Kidney (tissue), 22 donors: ENCODE measurements at places on chromosomes 3 and 15. TPM values are rescaled to one million over a fixed set of nuclear protein-coding genes. Genes with fewer than 3 reads are reported as not detected.
A peak's percentile ranks its signal among the peaks of the same experiment; 100 is the strongest.

DNA sequence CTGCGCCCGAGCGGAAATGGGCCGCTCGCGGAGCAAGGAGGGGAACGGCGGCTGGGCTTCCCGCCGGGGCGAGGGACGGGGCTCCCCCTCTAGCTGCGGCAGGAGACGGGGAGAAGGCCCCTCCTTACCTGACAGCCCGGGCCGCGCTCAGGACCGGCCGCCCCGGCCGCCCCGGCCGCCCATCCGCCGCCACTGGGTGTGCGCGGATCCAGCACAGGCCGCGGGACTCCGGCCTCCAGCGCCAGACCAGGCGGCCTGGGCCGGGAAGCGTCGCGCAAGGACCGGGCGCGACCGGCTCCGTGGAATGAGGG, 296 bp downstream of the TPRA1 start:
- DNase-seq = no peak

- DNase-seq = no peak
These were observed 218.0 kb downstream of the ZBBX start for GRCh38 chr3:167162083-167162482.

GRCh38 chr15:101437209-101437608, 52.3 kb downstream of the PCSK6 start:
- DNase-seq = no peak

DNA sequence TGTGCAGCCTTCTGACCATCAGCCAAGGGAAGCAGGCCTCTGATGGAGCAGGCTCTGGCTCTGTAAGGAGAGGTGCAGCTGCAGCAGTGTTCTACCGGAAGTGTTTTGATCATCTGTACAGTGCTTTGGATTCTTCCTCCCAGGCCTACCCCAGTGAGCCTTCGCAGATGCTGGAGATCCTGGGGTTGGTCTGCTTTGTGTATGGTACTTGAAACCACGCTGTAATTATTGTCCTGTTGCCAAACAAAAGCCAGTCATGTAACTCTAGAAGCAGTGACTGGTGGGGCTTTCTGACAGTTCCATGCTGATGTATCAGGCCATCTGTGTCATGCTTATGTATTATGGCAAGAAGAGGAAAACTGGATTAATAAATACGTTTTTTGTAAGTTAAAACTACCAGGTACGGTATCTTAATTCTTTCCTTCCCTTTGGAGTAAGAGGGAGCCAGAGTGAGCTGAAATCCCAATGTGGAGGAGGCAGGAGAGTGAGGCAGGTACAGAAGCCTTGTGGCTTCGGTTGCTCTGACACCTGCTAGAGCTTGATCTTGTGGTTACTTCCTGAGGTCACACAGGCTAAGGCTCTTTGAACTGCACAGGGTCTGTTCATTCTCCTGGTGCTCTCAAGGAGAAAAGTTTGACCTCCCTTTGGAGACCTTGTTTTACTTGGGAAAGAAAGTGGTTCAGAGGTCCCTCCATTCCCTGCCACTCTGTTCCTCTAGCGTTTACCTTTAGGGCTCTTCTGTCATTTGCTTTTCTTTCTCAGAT, 3.7 kb downstream of the TMEM42 start:
- DNase-seq = no peak

GRCh38 chr3:162544246-162544645, 1047.6 kb downstream of the OTOL1 start:
- no peak for DNase-seq

HTR3E gene
- not detected for total RNA-seq

GRCh38 chr3:56302417-56302816, 165.8 kb downstream of the ERC2 start:
- DNase-seq = no peak

- peak; percentile 84 for DNase-seq
These were observed 9.3 kb downstream of the COLQ start for GRCh38 chr3:15512166-15512565.

GRCh38 chr3:20396335-20396734, 210.3 kb upstream of the SGO1 start:
- no peak for DNase-seq

DNA sequence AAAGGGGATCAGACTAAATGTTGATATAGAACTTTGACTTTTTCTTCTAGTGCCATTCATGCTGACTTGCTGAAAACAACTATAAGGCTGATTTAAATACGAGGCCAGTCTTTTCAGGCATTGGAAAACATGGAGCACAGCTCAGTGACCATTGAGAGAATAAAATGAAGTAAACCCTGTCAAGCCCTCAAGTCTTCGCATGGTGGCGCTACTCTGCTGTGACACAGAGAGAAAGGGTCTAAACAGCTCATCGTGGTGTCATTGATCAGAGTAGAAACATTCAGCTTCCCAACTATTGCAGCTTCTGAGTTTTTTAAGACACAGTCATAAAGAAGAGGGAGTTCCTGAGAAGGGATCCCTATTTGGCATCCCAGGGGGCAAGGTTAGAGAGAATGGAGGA, 716.2 kb downstream of the DIPK2A start:
- DNase-seq = no peak

DNA sequence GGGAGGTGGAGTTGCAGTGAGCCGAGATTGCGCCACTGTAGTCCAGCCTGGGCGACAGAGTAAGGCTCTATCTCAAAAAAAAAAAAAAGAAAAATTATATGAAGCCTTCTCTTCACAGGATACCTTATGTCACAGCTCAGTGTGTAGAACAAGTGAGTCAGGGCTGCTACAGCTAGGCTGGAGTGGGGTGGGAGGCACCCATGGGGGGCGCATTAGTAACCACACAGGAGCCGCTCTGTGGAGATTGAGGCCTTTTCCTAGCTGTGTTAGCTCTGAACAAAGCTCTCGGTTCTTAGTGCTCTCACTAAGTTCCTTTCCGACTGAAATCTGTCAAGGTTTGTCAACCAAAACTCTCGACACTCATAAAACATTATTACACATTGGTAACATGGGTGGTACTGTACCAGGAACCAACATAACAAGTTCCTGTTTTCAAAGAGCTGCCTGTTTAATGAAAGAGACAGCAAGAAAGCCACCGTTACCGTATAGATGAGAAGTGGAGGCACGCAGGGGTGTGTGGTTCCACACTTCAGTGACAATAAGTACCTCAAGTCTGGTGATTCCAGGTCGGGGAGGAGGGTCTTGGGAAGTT, 4.5 kb downstream of the LRRC31 start:
- DNase-seq = no peak

KBTBD13 gene
- total RNA-seq = 0.06 TPM

DNA sequence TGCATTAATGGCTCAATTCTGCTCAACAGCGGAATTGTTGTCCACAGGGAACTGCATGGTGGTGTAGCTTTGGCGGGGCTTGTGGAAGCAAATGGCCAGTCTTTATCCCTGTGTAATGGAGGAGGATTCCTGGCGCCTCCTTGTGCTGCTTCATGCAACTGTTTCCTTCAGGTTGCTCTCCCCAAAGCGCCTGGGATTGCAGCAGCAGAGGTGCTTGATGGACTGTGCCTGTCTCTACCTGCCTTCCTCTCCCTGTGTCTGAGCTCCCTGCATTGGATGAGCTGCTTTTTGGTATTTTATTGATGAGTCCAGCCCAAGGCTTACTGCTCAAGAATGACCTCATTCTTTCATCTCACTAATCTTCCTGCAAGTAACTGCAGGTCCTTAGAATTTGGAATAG, 72.9 kb upstream of the NDN start:
- no peak for DNase-seq

DNA sequence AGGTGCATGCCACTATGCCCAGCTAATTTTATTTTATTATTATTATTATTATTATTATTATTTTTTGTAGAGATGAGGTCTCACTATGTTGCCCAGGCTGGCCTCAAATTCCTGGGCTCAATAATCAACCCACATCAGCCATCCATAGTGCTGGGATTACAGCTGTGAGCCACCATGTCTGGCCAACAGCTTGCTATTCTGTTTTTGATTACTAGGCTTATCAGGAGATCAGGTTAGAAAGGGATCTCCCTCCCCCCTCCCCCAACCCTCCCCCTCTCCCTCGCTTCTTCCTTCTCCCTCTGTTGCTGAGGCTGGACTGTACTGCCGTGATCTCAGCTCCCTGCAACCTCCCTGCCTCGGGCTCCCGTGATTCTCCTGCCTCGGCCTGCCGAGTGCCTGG, 8.6 kb downstream of the CLN6 start:
- DNase-seq = no peak

DNA sequence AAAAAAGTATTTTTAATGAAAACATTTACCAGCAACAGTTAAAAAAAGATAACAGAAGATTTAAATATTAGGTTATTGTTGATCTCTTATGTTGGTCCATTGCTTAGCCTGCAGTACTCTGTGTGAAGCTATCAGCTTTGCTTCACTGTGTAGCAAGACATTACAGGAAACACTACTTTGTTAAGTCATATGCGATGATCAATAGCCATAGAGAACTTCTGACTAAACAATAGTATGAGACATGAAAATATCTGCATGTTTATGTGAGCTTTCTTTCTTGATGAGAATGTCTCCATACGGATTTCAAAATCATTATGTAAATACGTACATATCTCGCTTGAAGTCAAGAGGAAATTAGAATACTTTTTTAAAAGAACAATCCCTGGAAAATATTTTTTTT, 27.0 kb upstream of the CAPN3 start:
- DNase-seq = no peak

ERC2 gene
- total RNA-seq = 3.8 TPM

RLBP1 gene
- not detected for total RNA-seq

LPP gene
- total RNA-seq = 233 TPM

GRCh38 chr3:62133015-62133414, 240.3 kb downstream of the FEZF2 start:
- no peak for DNase-seq

DNA sequence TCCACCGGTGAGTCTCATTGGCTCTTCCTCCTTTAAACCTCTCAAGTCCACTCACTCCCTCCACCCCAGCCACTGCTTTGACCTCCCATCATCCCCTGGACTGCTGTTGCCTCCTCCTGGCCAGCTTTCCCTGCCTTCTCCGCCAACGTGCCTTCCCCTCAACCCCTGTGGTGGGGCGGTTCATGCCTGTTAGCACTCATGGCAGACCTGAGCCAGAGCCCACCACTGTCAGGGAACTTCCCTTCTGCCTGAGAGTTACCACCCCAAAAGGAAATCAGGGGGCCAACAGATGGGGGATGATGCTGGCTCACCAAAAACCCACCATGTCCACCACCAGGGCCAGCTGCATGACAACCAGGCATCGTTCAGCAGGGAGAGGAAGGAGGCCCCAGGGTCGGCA, 44.2 kb upstream of the SLC6A1 start:
- no peak for DNase-seq

DNA sequence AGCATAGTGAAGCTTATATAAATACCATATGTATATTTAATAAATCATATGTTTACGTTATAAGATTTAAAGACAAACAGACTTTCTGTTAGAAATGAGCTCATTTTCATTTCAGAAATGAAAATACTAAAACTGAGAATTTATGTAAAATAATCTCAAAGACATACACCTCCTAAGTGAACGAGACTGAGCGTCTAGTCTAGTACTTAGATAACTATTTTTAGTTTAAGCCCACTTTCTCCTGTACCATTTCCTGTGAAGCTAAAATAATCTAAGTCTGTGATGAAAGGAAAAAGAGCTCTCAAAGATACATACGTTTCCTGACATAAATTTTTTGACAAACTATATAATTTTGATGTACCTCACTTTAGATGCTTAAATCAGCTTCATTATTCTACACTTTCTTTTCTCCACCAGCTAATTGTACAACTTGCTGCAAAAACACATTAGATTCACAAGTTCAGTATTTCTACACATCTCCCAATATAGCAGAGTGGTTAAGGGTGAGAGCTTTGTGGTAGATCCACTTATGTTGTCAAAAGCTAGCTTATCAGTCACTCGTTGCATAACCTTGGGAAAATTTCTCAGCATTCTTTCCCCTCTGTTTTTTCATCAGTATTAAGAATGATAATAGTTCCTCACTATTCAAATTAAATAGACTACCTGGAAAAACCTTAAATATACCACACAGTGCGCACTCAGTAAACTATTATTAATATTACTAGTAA, 703.0 kb downstream of the PLOD2 start:
- DNase-seq = no peak

DNA sequence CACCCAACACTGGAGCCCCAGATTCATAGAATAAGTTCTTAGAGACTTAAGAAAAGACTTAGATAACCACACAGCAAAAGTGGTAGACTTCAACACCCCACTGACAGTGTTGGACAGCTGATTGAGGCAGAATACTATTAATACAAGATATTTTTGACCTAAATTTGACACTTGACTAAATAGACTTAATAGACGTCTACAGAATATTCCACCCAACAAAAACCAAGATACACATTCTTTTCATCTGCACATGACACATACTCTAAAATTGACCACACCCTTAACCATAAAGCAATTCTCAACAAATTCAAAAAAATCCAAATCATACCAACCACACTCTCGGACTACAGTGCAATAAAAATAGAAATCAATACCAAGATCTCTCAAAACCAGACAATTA, 179.8 kb upstream of the TPM1 start:
- no peak for DNase-seq

TIPARP gene
- total RNA-seq = 21.8 TPM

DNA sequence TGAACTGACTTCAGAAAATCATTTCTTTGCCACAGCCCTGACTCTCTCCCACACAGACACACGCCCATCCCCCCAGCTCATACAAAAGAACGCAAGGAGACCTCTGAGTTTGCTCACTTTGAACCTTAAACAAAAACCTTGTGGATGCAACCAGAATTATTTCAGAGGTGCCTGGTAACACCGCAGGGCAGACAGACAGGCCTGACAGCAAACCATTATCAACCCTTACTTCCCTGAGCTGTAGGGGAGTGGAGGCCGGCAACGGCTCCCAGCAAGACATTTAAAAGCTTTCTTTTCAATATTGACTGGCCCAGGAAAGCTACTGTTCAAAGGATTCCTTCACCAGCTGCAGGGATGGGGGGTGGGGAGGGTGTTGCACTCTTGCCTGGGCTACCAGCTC, 2.0 kb upstream of the EFCC1 start:
- DNase-seq = no peak

- no peak for DNase-seq
These were observed 12.7 kb downstream of the COL6A6 start for GRCh38 chr3:130529486-130530215.

UROC1 gene
- not detected for total RNA-seq

DNA sequence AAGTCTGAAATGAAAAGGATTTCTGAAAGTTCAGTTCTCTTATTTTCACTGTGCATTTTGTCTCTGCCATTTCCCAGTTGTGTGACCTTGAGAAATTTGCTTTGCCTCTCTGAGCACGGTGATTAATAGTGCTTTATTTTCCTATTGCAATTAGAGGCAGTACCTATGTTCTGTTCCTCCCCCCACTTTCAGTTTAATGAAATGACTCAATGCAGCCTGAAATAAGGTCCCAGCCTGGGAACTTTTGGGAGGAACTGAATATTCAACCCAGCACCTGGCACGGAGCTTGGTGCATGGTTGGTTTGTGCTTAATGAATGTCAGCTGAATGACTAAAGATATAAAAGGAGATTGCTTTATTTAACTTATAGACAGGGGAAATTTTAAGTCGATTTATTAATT, 352.6 kb downstream of the PDCD6IP start:
- DNase-seq = no peak

DNA sequence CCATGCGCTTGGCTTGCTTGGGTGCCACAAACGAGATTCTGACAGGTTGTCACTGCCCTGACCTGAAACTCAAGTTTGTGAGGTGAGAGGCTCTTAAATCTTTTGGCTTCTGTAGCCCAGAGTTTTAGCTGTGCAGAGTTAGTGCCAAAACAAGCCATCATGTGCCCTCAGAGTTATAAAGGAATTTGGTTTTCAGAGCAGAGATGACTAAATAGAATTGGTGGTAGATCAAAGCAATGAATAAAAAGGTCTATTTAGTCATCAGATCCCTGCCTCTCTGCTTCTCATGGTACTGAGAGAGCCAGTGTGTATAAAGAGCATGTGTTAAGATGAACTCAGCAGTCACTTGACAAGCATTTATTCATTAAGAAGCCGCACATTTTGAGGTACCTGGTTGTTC, 207.5 kb upstream of the DPH6 start:
- no peak for DNase-seq

KLHL40 gene
- not detected for total RNA-seq

CKMT1A gene
- 15.1 TPM for total RNA-seq
